G401 (cell line): ENCODE measurements at places on chromosomes 12 and 14. TPM values are rescaled to one million over a fixed set of nuclear protein-coding genes. Genes with fewer than 3 reads are reported as not detected.

The CYP46A1 gene
- 0.86 and 3.0 TPM in 2 replicates for total RNA-seq

- DNase-seq, result no peak
Measured at GRCh38 chr12:69167648-69168165, 71.7 kb upstream of the CPSF6 start.

GRCh38 chr14:86333493-86333892 lies 803.5 kb downstream of the FLRT2 start:
- DNase-seq, result no peak

DNA sequence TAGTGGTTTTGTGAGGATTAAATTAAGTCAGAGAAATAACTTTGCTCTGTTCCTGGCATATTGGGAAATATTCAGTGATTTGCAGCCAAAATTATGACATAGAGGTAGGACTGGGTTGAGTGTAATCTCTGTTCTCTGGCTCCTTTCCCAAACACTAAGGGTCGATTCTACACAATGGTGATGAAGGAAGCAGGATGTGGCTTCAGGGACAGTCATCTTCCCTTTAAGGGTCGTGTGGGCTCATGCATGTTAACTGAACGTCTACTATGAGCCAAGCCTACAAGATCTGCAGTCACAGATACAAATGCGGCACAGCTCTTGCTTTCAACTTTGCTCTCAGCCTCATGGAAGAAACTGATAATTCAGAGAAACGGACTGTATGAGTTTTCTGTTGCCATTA lies 381.6 kb downstream of the VRK1 start:
- DNase-seq, result no peak

DNA sequence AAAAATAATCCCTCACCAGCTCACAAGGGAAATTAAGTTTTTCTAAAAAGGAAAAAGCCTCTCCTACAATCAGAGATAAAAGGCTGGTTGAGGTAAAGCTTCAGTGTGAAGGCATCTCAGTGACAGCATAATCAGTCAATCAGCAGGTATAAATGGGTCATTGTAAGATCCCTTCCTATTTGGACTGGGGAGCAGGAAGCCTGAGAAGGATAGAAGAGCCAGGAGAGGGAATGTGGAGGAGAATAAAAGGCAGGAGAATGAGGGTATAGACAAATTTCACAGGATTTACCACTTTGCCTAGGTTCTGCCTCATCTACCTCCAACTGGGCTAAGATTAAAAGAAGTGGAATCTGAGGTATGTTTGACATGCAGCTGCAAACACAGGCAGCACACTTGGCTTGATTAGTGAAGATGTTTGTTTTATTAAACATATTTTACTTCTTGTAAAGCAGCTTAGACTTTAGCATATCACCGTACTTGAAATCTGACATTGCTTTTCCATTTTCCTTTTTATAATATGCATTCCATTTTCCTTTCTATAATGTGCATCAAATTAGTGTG lies 479.1 kb upstream of the USP15 start:
- DNase-seq, result no peak

DNA sequence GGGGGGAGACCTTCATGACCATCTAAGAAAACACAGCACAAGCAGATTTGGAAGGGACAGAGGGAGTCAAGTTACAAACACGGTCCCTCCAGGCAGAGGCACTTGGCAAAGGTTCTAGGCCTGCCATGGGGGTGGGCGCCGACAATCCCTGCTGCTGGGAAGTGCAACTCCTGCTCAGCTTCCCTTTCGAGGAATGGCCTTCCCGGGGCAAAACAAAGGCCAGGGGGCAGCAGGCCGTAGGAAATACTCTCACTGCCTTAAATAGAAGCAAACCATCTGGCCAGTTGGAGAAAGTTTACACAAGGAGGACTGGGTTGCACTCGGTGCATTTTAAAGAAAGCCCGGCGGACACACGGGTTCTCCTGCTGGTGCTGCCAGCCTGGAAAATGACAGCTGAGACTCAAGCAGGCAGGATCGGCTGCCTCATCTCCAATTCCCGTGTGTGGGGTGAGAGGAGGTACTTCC lies 65.8 kb downstream of the ITPK1 start:
- DNase-seq, result no peak

GRCh38 chr14:99118046-99118721 lies 153.8 kb downstream of the BCL11B start:
- DNase-seq, result peak; percentile 69

- no peak for DNase-seq
Measured at GRCh38 chr12:27221625-27222387, 22.3 kb upstream of the STK38L start.

GRCh38 chr14:75158843-75159614 lies 17.4 kb downstream of the TMED10 start:
- DNase-seq, result no peak

DNA sequence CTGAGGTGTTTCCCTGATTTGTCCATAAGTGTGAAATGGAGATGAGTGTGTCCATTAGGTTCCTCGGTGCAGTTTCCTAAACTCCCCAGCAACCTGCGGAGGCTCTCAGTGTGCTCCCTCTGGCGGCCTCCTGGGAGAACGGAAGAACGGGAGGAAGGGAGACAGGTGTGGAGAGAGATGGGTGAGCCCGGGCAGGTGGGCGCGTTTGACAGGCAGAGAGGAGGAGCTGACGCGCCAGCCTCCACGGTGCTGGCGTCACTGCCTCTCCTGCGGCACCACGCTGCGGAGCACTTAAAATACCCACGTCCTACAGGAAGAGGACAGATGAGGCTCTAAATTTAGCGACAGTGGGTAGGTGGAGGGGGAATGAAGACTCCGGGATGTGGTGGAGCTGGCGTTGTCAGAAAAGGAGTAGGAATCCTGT lies 26.8 kb upstream of the PEX5 start:
- peak; percentile 64 for DNase-seq
